Activated naive CD4-positive, alpha-beta T cell treated with anti-CD3 and anti-CD28 coated beads, Interleukin-2, amount 10 ng/mL, durations not matched to agents 5 hours and 36 hours (primary cell): ENCODE measurements at places on chromosomes 2 and 18. TPM values are rescaled to one million over a fixed set of nuclear protein-coding genes. Genes with fewer than 3 reads are reported as not detected.

The SLC19A3 gene
- not detected for total RNA-seq

The EFEMP1 gene
- not detected for total RNA-seq

The AGXT gene
- total RNA-seq = not detected

The SNTG2 gene
- 0.71 TPM for total RNA-seq

The FSIP2 gene
- total RNA-seq = 0.05 TPM

The RNF103 gene
- total RNA-seq = 14.1 TPM

The LRRC30 gene
- not detected for total RNA-seq

The ANKRD30B gene
- not detected for total RNA-seq

The ZEB2 gene
- 1.4 TPM for total RNA-seq

The YPEL5 gene
- 49.5 TPM for total RNA-seq

The TNFAIP6 gene
- not detected for total RNA-seq

The SPP2 gene
- not detected for total RNA-seq

The AMER3 gene
- not detected for total RNA-seq

The DNPEP gene
- 53.6 TPM for total RNA-seq

The SLC14A1 gene
- total RNA-seq = 3.3 TPM

The SULT1C4 gene
- not detected for total RNA-seq

The MERTK gene
- total RNA-seq = 0.14 TPM

The GKN2 gene
- total RNA-seq = not detected

The IL36B gene
- total RNA-seq = not detected

The ANTXR1 gene
- 0.12 TPM for total RNA-seq

The FSHR gene
- total RNA-seq = not detected

The CCBE1 gene
- total RNA-seq = not detected

The RPRM gene
- total RNA-seq = not detected

The SLC5A7 gene
- total RNA-seq = not detected
